PC-9 (cell line): ENCODE measurements at places on chromosomes 5 and 9.
A peak's percentile ranks its signal among the peaks of the same experiment; 100 is the strongest.

DNA sequence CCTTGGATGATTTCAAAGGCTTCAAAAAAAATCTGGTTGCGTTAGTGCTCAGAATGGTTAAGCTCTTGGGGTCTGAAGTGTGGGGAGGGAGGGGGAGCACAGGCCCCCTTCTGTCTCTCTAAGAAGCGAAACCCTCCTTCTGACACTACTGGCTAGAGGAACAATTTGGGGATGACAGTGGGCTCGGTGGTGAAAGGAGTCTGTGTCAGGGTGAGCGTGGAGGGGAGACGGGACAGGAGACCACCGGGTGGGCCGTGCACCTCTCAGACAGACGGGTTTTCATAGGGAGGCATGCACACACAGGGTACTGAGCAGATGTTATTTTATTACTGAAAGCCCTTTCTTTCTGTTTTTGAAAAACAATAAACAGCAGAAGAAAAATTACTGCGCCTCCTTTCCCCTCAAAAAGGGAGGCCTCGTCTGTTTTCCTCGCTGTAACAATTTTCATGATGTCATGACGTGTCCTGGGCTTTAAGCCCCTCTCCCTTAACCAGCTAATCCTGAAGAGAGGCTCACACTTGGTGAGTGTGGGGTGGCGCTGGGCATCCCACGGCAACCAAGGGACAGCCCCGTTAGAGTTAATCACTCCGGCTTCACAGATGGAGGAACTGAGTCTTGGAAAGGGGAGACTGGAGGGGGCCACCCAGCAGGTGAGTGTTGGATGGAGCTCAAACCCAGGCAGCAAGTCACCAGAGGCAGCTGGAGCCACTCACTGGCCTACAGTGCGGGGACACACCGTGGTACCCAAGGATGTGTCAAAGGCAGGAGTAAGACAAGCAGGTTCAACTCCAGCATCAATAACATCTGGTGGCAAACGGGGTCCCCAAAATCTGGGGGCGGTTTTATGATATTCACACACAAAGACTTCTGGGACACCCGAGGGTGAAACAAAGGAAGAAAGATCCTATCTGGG is 53.4 kb downstream of the PTCH1 start:
- no peaks in the 10 kb centered on the region for H3K4me1 ChIP-seq
- H3K27me3 ChIP-seq = no peaks in the 10 kb centered on the region
- DNase-seq = no peak
- no peak overlapping the region for H3K27ac ChIP-seq
- H3K36me3 ChIP-seq = peaks cover 6% of the 10 kb centered on the region

DNA sequence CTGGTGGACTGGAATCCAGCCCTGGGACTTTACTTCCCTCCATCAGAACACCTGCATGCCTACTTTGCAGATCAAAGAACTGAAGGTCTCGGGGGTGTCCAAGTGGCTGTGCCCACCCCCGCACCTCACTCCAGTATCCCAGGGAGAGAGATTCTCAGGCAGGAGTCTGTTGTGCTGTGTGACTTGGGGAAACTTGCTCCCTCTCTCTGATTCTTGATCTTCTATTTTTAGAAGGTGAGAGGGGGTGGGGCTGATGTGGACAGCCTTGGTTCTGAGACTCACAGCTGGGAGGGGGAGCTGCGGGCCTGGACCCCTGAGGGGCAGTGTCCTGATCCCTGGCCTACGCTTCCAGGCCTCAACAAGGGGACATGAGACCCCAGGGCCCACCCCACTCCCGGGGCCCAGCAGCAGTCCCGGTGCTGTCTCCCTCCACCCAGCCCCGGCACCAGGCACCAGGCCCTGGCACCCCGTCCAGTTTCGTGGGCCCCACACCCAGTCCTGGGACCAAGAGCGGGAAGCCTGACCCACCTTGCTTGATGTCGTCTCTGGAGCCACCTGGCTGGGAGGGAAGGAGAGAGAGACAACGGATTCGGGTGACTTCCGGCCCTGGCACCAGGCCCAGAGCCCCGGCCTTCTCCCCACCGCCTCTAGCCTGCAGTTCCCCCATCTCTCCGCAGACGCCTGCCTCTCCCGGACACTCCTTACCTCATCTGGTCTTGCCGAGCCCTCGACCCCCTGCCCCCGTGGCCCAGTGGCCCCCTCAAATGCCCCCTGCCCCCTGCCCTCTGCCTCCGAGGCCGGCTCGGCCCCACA is 74.0 kb upstream of the SPTLC1 start:
- H3K4me1 ChIP-seq = peaks cover 6% of the 10 kb centered on the region
- no peaks in the 10 kb centered on the region for H3K27me3 ChIP-seq
- no peak overlapping the region for H3K27ac ChIP-seq
- no peak overlapping the region for H3K4me3 ChIP-seq

GRCh38 chr5:99037668-99038067 is 108.9 kb upstream of the CHD1 start:
- H3K4me1 ChIP-seq = peaks cover 18% of the 10 kb centered on the region; the same call in 1 of the 2 replicates
- H3K36me3 ChIP-seq = no peaks in the 10 kb centered on the region
- H3K27me3 ChIP-seq = no peaks in the 10 kb centered on the region

- H3K4me3 ChIP-seq = peak overlapping the region; percentile 39; the same call in 1 of the 2 replicates
- peaks cover 12% of the 10 kb centered on the region; the same call in 1 of the 2 replicates for H3K36me3 ChIP-seq
- H3K27ac ChIP-seq = peak overlapping the region; percentile 97
- H3K27me3 ChIP-seq = no peaks in the 10 kb centered on the region
- DNase-seq = peak; percentile 84
- peaks cover 86% of the 10 kb centered on the region for H3K4me1 ChIP-seq
These were observed 196.2 kb downstream of the AOPEP start for GRCh38 chr9:94922691-94923107.

- no peaks in the 10 kb centered on the region for H3K4me1 ChIP-seq
- H3K36me3 ChIP-seq = no peaks in the 10 kb centered on the region
- H3K27me3 ChIP-seq = no peaks in the 10 kb centered on the region
- no peak for DNase-seq
- no peak overlapping the region for H3K4me3 ChIP-seq
- H3K27ac ChIP-seq = no peak overlapping the region
These were observed 62.2 kb downstream of the SNX18 start for GRCh38 chr5:54579591-54580295.

DNA sequence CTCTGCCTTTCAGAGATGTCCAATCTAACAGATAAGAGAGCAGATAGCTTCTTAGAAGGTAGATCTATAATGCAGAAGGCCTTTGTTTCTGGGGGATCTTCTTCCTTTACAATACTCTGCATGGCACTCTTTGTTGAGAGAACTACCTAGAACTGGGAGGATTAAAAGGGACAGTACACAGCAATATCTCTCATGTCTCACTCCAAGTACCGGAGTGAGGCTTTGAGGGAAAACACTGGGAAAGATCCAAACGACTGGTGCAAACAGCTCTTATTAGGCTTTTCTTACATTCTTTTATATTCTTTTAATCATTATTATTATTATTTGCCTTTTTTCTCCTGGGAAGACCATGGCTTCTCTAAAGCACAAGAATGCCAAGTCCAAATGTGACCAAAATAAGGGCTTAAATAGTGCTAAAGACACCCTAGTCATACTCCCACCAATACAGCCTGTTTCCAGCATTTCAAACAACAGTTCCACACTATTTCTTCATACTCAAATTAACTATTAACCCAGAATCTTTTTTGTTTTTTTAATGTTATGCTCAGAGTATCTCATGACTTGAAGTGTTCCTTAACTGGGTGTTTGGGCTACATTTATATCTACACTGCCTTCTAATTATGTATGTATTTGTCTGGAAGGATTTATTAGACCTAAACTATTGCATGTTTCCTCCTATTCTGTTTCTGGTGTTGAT is 52.7 kb downstream of the ABHD17B start:
- H3K36me3 ChIP-seq = no peaks in the 10 kb centered on the region
- H3K27me3 ChIP-seq = no peaks in the 10 kb centered on the region
- H3K4me3 ChIP-seq = no peak overlapping the region
- DNase-seq = no peak
- H3K4me1 ChIP-seq = no peaks in the 10 kb centered on the region
- H3K27ac ChIP-seq = no peak overlapping the region

DNA sequence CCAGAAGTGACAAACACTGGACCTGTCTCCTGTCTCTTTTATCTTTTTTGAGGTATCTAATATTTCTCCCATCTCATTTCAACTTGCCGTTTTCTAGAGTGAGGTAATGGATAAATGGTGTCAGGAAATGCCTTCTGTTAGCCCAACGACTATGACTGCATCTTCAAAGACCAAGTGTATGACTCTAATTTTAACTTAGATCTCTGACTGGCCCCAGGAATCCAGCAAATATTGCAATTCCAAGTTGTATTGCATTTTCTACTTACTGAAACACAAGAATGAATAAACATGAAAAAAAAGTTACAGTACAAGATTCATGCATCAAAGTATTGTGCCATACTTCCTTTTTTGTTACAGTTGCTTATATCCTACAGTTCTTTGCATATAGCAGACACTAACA is 26.3 kb downstream of the SLC28A3 start:
- H3K4me3 ChIP-seq = no peak overlapping the region
- no peaks in the 10 kb centered on the region for H3K36me3 ChIP-seq
- H3K27me3 ChIP-seq = no peaks in the 10 kb centered on the region
- H3K27ac ChIP-seq = no peak overlapping the region
- no peak for DNase-seq

- H3K36me3 ChIP-seq = no peaks in the 10 kb centered on the region
- no peak for DNase-seq
- no peak overlapping the region for H3K27ac ChIP-seq
- no peak overlapping the region for H3K4me3 ChIP-seq
These were observed 18.1 kb downstream of the TNC start for GRCh38 chr9:115099901-115100300.

DNA sequence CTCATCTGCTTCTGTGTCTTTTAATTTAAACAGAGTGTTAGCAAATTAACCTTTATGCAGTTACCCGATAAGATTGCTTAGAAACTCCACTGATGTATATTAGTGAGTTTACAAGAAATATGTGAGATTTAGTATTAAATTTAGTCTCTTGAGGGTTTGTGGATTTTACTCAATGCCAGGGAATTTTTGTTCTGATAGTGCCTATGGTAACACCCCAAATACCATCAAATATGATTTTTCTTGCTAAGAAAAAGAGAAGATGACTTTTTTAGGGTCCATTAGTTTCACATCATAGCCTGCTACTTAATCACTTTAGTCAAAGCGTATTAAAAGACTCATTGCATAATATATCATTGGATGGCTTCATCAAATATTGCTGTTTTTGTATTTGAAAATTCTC is 224.9 kb downstream of the PCSK5 start:
- H3K27ac ChIP-seq = no peak overlapping the region
- DNase-seq = no peak
- 0 out of 2 replicates have a peak, but pooled peaks cover 3% of the 10 kb centered on the region for H3K36me3 ChIP-seq
- H3K27me3 ChIP-seq = no peaks in the 10 kb centered on the region

GRCh38 chr5:38046103-38046502 is 206.3 kb upstream of the GDNF start:
- peaks cover 3% of the 10 kb centered on the region; the same call in 1 of the 2 replicates for H3K27me3 ChIP-seq
- no peaks in the 10 kb centered on the region for H3K4me1 ChIP-seq
- H3K36me3 ChIP-seq = no peaks in the 10 kb centered on the region
- H3K4me3 ChIP-seq = no peak overlapping the region
- H3K27ac ChIP-seq = no peak overlapping the region

- H3K27me3 ChIP-seq = no peaks in the 10 kb centered on the region
- peaks cover 3% of the 10 kb centered on the region for H3K4me1 ChIP-seq
- H3K36me3 ChIP-seq = no peaks in the 10 kb centered on the region
- no peak overlapping the region for H3K27ac ChIP-seq
- DNase-seq = no peak
- H3K4me3 ChIP-seq = no peak overlapping the region
These were observed 113.9 kb downstream of the TMEM174 start for GRCh38 chr5:73286896-73287295.

DNA sequence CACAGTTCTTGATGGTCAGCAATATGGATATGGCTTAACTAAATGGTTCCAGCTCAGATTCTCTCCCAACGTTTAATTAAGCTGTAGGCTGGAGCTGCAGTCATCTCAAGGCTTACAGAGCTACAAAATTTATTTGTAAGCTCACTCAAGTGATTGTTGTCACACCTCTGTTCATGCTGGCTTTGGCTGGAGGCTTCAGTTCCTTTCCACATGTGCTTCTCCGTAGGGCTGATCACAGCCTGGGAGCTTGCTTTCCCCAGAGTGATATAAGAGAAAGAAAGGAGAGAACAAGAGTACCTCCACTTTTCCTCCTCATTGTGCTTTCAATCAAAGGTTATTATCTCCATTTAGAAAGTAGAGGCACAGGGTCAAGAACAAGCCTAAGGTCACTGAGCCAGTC is 182.7 kb upstream of the KCNN2 start:
- H3K36me3 ChIP-seq = no peaks in the 10 kb centered on the region
- no peak overlapping the region for H3K27ac ChIP-seq
- H3K27me3 ChIP-seq = no peaks in the 10 kb centered on the region
- H3K4me3 ChIP-seq = no peak overlapping the region
- no peaks in the 10 kb centered on the region for H3K4me1 ChIP-seq
- DNase-seq = no peak

DNA sequence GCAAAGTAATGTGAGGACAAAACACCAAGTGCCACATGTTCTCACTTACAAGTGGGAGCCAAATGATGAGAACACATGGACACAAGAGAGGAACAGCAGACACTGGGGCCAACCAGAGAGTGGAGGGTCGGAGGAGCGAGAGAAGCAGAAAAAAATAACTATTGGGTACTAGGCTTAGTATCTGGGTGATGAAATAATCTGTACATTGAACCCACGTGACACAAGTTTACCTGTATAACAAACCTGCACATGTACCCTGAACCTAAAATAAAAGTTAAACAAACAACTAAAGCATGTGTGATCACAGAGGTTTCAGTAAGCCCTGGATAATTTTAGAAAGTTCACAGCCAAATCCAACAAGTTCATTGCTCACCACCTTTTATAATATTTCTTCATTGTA is 160.1 kb downstream of the TENT4A start:
- H3K4me1 ChIP-seq = peaks cover 11% of the 10 kb centered on the region
- H3K27me3 ChIP-seq = peaks cover 61% of the 10 kb centered on the region
- no peak overlapping the region for H3K27ac ChIP-seq
- no peaks in the 10 kb centered on the region for H3K36me3 ChIP-seq

- no peak overlapping the region for H3K4me3 ChIP-seq
- no peaks in the 10 kb centered on the region for H3K4me1 ChIP-seq
- no peak overlapping the region for H3K27ac ChIP-seq
- H3K36me3 ChIP-seq = no peaks in the 10 kb centered on the region
- DNase-seq = no peak
- peaks cover 8% of the 10 kb centered on the region; the same call in 1 of the 2 replicates for H3K27me3 ChIP-seq
These were observed 279.7 kb downstream of the EBF1 start for GRCh38 chr5:158819840-158820620.

DNA sequence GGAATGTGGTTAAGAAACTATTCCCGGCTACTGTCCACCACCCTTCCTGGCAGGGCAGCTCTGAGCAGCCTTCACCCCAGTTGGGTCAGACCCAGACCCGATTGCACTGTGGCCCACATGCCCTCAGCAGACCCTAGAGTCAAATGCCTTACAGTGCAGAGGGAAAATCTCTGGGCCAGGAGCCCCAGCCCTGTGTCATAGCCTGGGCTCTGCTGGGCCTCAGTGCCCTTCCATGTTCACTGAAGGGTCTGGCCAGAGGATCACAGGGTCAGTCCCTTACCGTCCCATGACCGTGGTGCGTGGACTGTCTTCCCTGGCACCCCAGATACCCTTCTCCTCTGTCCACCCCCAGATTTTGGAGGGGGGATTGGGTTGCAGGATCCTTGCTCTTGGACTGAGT is 73.5 kb upstream of the COL5A1 start:
- H3K36me3 ChIP-seq = no peaks in the 10 kb centered on the region
- no peak for DNase-seq
- H3K4me1 ChIP-seq = no peaks in the 10 kb centered on the region
